ENCODE measurements at places on chromosomes 2 and 18.

DNA sequence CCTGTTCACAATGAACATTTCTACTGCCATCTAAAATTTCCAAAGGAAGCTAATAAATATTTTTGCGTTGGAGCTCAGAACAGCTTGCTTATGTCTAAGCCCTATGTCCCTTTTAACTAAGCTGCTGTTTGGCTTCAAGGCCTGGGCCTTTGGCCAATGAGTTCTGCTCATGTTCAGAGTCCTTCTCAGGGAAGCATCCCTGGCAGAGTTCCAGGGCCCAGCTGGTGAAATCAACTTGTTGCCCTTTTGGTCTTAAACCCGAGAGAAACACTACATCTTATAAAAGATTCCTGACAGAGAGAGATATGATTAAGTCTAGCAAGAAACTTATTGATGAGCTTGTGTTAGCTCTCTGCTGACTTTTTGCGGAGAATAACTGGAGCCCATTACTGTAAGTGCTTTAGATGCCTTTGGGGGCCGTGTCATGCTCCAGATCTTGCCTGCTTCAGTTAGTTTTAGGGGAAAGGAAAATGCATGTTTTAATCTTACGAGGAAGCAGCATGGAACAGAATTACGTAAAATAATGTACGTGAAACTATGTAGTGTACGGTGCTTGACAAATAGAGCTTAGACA, 102.5 kb upstream of the NOSTRIN start:
- DNase-seq: peak; percentile 96

GRCh38 chr2:209322041-209322440, 101.8 kb upstream of the MAP2 start:
- DNase-seq: peak; percentile 13

DNA sequence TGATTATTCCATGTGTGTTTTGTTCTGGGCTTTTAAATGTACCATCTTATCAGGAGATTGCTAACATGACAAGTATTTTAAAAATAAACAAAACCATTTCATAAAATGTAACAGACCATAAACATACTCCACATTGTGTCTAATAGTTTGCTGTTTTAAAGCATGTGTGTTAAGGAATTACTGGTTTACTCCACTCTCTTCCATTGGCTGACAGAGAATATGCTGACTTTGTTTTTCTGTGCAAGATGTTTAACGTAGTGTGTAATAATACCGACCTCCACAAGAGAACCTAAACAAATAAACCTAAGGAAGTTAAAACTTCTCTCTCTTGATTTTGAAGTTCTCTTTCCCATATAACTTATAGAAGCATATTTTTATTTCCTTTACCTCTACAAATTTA, 17.0 kb upstream of the TMEM18 start:
- peak; percentile 65 for DNase-seq

- no peak for DNase-seq
Measured at GRCh38 chr2:210662560-210662959, 106.2 kb downstream of the CPS1 start.

DNA sequence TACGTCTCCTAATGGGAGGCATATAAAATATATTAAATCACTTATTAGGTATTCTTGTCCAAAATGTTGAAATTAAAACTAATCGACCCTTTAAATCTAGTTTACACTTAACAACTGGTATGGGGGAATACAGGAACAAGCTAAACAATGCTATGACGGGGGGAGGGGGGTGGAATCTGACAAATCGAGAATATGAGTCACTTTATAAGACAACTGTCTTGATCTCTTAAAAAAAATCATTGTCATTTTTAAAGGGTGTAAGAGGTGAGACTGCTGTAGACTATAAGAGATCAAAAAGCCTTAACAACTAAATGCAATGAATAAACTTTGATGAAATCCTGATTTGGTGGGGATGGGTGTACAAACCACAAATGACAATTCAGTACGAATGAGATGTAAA, 6.0 kb downstream of the MAP3K2 start:
- DNase-seq: no peak

DNA sequence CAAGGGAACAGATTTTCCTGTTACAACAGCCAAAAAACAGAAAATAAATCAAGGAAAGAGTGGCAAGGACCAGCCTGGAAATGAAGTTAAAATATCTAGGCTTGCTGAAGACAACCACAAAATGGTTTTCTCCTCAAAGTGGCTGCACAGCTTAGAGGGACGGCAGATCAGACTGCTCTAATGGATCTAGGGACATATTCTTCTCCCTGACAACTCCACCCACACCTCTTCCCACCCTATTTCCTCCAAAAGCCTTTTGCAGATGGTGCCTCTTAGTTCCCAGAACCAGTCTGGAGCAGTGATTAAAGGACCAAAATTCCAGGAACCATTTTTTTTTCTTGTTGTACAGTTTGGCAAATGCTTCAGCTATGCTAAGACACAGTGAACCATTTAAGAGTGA, 220.2 kb upstream of the SIX2 start:
- DNase-seq: no peak

GRCh38 chr18:73235491-73235890, 367.7 kb upstream of the NETO1 start:
- peak; percentile 89 for DNase-seq

- no peak for DNase-seq
Measured at GRCh38 chr2:180374502-180375281, 367.6 kb upstream of the CWC22 start.

DNA sequence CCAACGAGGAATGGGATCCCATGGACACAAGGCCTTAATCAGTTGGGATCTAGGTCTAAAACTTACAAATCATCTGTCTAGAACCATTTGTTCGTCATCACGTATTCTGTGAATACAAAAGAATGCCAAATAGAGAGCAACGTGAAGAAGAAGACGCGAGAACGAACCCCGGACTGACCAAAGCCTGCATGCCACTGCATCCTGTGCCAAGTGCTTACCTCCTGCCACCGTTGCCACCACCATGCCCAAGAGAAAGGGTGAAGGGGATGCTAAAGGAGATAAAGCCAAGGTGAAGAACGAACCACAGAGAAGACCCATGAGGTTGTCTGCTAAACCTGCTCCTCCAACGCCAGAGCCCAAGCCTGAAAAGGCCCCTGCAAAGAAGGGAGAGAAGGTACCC, 30.2 kb downstream of the ITSN2 start:
- DNase-seq: no peak
